ENCODE measurements at places on chromosomes 6 and 20.

DNA sequence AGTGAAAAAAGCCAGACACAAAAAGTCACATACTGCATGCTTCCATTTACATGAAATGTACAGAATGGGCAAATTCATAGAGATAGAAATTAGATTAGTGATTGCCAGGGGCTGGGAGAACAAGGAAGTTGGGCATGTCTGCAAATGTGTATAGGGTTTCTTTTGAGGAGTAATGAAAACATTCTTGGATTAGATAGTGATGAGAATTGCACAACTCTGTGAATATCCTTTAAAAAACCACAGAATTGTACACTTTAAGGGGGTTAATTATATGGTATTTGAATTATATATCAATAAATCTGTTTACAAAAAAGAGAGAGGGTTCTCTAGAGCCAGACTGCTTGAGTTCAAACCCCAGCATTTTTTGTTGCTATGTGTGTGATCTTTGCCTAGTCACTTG is 188.1 kb downstream of the CDC5L start:
- DNase-seq, result no peak

DNA sequence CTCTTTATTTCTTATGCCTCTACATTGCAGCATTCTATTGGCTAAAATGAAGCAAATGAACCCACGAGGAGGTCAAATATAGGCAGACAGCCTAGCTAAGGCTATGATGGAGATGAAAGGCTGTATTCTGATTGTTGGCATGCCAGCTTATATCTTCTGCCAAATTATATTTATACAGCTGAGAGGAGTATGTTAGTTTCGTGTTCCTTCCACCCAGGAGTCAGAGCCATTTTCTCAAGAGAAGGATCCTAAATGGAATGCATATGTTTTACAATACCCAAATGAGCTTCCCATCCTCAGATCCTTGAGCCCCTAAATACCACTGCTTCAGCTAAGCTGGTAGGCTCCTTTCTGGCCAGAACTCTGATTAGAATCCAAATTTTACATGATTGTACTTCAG is 178.4 kb upstream of the HDDC2 start:
- no peak for DNase-seq

GRCh38 chr6:110328259-110328658 is 29.9 kb downstream of the METTL24 start:
- peak; percentile 34 for DNase-seq

- DNase-seq, result no peak
Measured at GRCh38 chr20:2296524-2297356, 939 bp downstream of the TGM3 start.

- DNase-seq, result no peak
Measured at GRCh38 chr6:35401514-35401913, 50.6 kb upstream of the FANCE start.

DNA sequence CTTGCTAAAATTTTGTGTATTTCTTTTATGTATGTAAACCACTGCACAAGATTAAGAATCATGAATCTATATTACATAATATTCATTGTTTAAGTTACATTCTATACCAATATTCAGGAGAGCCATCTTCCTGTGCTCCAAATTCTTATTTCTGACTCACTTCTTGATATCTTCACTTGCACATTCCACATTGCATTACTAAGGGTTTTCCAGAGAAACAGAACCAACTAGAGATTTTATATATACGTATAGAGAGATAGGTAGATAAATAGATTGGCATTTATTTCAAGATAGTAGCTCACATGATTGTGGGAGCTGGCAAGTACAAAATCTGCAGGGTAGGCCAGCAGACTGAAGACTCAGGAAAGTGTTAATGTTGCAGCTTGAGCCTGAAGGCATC is 222.2 kb upstream of the PRSS16 start:
- DNase-seq, result no peak

DNA sequence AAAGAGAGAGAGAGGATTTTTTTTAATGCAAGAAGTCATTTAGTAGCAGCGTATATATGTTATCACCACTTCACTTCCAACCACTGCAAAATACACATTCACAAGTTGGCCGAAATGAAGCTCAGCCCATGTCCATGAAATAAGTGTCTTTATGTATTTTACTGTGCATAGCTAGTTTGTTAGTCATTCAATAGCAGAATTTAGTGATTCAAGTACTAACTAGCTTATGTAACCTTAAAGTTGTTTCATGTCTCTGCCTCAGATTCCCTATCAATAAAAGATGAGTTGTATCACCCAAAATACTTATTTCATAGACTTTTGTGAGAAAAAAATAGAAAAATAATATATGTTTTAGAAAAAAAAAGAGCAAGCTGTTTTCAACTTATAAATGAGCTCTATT is 153.7 kb upstream of the PRDM1 start:
- no peak for DNase-seq

- DNase-seq, result no peak
Measured at GRCh38 chr20:10954908-10955580, 281.2 kb upstream of the JAG1 start.

All from retinal pigment epithelial cell (primary cell).